ENCODE measurements at places on chromosomes 13 and 19.

DNA sequence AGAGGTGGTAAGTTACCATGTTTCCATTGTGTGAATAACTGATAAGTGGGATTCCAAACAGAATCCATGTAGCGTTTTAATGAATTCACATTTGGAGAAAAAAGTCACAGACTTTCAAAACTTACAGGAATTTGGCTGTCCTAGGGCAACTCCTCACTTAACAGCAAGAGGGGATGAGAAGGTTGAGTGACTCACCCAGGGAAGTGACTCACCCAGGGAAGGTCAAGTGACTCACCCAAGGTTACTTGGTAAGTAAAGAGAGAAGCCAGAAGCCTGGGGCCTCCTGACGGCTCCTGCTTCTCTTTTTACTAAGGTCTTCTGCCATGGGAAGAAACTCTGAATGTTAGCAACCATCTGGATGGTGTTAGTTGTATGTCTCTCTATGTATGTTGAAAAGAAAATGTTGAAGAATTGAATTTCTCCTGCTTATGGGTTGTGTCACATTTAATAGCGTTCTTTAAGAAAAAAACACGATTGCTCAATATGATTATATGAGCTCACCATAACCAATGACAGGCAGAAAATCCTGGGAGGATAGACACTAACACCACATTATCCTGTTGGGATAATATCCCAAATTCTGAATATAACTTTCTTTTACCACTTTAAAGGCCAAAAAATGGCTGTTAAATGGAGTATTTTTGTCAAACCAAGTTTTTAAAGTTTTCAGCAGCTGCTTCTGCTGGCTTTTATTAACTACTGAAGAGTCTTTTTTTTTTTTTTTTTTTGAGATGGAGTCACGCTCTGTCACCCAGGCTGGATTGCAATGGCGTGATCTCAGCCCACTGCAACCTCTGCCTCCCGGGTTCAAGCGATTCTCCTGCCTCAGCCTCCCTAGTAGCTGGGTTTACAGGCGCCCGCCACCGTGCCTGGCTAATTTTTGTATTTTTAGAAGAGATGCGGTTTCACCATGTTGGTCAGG, 195.6 kb downstream of the GGACT start:
- peak; percentile 61 for DNase-seq

- DNase-seq = no peak
These were observed 72.4 kb downstream of the STARD13 start for GRCh38 chr13:33213024-33213768.

DNA sequence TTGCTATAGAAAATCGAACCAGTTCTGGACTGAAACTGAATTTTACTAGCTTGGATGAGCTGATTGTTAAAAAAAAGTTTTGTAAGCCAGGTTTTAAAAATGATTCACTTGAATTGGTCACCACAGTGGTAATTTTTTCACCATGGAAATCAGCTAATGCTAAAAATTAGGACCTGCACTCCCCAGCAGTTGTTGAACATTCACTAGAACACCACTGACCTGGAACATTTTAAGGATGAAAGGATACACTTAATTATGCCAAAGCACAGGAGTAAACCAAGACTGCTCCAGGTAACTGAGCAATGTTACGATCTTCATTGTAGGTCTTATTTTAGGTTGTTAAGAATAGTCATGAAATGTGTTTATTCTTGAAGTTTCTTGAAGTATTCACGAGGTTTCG, 1342.6 kb upstream of the SPRY2 start:
- no peak for DNase-seq

DNA sequence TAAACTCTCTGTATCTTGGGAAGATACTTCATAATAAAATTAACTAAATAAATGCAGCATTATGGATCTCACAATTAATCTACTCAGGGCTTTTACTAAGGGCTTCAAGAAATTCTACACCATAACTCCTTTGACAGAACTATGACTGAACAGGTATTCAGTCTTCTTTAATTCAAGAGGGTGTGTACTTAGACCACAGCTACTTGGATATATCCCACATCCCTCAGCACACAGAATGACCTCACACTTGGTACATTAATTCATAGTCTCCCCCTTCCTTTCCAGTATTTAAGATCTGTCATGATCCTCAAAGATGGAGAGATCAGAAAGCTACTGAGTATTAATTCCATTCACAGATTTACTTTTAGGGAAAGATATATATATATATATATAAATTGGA, 11.6 kb downstream of the DIAPH3 start:
- no peak for DNase-seq

DNA sequence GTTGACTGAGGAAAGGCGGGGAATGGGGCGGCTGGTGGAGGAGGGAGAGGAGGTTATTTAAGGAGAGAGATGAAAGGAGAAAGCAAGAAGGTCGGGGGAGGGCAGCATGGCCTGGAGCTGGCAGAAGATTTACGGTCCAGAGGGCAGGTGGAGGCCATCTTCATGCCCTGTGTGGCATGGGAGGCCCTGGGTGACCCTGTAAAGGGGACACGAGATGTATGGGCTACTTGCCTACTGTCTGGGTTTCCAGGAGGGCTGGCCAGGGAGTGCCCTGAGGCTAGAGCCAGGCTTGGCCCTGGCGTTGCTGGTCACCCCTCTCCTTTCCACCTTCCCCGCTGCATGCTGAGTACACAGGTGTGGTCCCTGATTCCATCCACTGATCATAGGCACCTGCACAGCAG, 6.1 kb downstream of the WTIP start:
- DNase-seq = no peak

GRCh38 chr19:48473161-48473966, 4.2 kb downstream of the CYTH2 start:
- no peak for DNase-seq

- no peak for DNase-seq
These were observed 48.4 kb downstream of the DNAJC15 start for GRCh38 chr13:43071824-43072223.

DNA sequence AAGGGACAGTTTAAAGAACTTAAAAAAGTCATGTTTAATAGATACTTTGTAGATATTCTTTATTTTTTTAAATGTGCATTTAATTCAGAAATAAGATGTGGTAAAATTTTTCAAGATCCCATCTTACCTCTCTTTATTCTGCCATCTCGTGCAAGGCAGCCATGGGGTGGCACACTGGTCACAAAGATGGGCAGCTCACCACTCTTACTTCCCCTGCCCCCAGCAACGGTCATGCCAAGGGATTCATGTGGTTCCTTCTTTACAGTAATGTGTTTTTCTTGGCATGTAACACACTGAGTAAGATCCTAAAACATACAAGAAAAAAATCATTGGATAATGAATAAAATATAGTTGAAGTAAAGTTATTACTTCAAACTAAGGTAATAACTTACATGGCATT, 64.2 kb downstream of the LNX2 start:
- no peak for DNase-seq

DNA sequence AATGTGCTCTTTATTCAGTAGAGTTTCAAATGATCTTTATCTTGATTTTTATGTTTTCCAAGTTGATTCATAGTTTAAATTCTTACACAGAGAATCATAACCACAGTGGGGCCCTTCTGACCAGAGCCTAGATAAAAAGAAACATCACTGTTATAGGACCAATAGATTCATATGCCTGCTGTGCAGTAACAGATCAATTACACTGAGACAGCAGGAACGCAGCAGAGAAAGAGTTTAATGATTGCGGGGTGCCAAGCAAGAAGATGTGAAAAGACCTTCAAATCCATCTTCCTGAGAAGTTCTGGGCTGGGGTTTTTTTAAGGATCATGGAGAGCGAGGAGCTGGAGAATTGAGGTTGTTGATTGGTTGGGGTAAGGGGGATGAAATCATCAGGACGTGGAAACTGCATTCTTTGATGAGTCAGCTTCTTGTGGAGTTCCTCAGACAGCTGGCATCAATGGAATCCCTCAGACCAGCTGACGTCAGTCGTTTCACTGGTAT, 346.6 kb downstream of the TBC1D4 start:
- no peak for DNase-seq

DNA sequence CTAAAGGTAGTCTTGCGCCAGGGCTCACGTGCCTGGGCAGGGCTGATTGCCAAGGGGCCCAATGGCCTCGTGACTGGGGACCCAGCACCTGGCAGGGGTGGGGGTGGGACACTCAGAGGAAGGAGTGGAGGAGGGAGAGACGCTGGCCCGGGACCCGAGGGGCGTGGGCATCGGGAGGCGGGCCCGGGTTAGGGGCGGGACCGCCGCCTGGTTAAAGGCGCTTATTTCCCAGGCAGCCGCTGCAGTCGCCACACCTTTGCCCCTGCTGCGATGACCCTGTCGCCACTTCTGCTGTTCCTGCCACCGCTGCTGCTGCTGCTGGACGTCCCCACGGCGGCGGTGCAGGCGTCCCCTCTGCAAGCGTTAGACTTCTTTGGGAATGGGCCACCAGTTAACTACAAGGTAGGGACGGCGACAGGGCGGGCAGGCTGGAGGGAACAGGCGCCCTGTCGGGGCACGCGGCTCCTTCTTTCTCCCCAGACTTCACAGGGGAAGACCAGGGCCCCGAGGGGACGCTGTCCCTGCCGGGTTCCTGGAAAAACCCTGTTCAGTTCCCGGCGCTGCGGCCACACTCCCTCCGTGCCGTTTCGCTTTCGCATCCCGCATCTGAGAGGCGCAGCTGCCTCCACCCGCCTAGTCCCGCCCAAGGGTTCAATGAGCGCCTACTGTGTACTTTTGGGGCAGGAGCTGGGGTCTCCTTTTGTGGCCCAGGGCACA, at the start of gene IFI30:
IFI30 (plus strand) TSS at position 242 of the 717 bp plus-strand sequence; CDS start at position 271, 29 bp downstream.
- DNase-seq = peak; percentile 83

DNA sequence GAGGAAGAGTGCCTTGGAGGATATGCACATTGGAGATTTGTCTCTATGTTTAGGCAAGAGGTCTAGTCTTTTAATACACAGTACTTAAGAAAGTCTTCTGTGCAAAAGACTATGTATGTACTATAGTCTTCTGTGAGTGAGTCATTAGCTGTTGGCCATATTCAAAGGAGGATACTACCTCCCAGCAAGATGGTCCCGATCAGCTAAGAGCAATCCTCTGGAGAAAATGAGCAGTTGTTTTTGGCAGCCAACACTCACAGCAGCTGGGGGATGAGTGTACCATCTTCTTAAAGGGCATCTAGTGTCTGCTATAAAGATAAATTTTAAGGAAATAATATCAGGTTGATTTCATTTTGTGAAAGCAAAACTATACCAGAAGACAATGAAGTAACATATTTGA, 487.8 kb downstream of the KCTD12 start:
- DNase-seq = no peak

GRCh38 chr19:7607212-7607873, 11.7 kb downstream of the CAMSAP3 start:
- no peak for DNase-seq

- no peak for DNase-seq
These were observed 23.5 kb upstream of the DLEU7 start for GRCh38 chr13:50866817-50867636.

DNA sequence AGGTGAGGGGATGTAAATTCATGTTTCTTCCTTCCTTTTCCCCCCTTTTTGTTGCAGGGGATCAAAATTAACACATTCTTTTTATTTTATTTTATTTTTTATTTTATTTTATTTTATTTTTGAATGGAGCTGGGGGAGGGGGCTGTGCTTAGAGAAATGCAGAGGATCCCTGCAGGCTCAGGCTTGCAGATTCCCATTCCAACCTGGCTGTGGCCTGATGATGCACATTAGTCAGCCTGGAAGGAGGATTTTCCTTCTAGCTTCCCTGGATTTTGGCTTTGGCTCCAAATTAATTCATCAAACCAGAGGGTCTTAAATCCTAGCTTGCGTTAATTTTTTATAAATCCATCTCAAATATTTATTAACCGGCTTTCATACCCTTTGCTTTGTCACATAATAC, 67.0 kb downstream of the FREM2 start:
- no peak for DNase-seq

- no peak for DNase-seq
These were observed 33.2 kb downstream of the CCL25 start for GRCh38 chr19:8085598-8086408.

GRCh38 chr19:18344582-18344950, 4.2 kb downstream of the PGPEP1 start:
- DNase-seq = no peak

- DNase-seq = no peak
These were observed 276.8 kb downstream of the TEX29 start for GRCh38 chr13:111597191-111597611.

GRCh38 chr13:21901336-21901735, 230.5 kb downstream of the FGF9 start:
- DNase-seq = no peak

DNA sequence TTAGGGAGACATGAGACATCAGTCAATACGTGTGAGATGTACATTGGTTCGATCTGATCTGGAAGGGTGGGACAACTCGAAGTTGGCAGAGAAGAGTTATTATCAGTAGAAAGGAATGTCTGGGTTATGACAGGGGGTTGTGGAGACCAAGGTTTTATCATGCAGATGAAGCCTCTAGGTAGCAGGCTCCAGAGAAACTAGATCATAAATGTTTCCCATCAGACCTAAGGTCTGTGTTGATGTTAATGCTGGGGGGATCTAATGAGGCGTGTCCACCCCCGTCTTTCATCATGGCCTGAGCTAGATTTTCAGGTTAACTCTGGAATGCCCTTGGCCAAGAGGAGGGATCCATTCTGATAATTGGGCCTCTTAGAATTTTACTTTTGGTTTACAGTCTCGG, 187.0 kb upstream of the KL start:
- no peak for DNase-seq

DNA sequence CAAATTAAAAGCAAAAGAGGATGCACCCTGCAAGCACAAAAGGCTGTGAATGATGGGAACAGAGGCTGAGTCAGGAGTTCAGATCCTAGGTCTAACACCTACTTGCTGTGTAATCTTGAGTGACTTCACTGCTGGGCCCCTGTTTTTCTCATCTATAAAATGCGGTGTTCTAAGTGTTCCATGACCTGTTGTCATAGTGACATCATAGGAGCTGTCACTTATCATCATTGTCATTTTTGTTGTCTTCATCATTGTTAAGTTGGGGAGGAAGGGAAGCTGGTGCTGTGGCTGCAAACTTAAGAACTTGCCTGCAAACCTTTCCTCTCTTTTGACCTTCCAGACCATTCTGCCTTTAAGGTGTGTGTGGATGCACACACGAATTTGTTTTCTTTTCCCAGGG, 20.6 kb downstream of the ACSBG2 start:
- DNase-seq = no peak

DNA sequence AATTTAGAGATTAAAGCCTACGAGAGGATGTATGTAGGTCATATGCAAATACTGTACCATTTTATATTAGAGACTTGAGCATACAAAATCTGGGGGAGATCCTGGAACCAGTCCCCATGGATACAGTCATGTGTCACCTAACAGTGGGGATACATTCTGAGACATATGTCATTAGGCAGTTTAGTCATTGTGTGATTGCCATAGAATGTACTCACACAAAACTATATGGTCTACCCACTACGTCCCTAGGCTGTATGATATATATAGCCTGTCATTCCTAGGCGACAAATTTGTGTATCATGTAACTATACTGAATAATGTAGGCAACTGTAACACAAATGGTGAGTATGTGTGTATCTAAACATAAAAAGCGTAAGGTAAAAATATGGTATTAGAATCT, 62.8 kb downstream of the WDFY2 start:
- no peak for DNase-seq

DNA sequence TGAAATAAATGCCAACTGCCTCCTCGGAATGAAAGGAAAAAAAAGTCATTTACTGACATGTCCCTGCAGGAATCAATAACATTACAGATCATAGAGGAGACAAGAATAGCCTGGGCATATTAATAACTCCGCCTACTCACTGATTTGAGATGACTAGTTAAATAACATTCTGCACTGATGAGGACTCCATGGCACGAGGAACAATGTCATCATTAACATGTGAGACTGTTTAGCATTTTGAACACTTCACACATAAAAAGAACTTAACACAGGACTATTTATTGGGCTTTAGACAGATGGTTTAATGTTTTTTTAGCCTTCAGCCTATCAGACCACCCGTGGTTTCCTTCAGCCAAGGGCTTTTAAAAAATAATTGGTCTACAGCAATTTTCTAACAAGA, 170.1 kb downstream of the OLFM4 start:
- no peak for DNase-seq

- no peak for DNase-seq
These were observed 96.3 kb upstream of the TNFSF11 start for GRCh38 chr13:42477596-42478190.
